Mesendoderm (in vitro differentiated cells): ENCODE measurements at places on chromosomes 16 and 17.
A peak's percentile ranks its signal among the peaks of the same experiment; 100 is the strongest.

- no peak for DNase-seq
Observed at GRCh38 chr16:57647136-57647875, 18.9 kb downstream of the ADGRG1 start.

- no peak for DNase-seq
Observed at GRCh38 chr16:78155791-78156345, 56.4 kb downstream of the WWOX start.

DNA sequence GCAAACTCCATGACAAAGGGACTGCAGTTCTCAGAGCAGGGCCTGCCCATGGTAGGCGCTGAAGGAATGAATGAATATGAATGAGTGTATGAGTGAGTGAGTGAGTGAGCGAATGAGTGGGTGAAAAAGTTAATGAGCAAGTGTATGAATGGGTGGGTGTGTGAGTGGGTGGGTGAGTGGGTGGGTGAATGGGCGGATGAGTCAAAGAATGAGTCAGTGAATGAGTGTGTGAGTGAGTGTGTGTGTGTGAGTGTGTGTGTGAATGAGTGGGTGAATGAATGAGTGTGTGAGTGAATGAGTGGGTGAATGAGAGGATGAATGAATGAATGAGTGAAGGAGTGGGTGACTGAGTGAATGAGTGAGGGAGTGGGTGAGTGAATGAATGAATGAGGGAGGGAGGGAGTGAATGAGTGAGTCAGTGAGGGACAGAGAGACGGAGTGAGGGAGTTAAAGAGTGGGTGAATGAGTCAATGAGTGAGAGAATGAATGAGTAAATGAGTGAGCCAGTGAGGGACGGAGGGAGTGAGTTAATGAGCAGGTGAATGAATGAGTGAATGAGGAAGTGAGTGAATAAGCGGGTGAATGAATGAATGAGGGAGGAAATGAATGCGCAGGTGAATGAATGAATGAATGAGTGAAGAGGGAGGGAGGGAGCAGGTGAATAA is 11.1 kb upstream of the CHMP6 start:
- peak; percentile 38 for DNase-seq

GRCh38 chr16:27531826-27532800 is 17.6 kb downstream of the GTF3C1 start:
- no peak for DNase-seq

DNA sequence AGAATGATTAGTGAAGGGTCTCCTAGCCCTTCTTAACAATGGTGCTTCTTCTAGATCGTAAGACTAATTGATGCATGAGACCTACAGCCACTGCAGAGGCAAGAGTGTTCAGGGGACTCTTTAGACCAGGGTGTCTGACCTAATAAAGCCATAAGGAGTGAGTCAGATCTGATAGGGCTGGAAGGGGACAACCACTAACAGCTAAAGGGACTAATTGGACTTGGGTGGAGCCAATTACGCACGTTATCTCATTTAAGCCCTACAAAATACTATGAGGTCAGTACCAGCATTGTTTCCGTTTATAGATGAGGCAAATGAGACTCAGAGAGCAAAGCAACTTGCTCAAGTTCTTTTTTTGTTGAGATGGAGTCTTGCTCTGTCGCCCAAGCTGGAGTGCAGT is 14.5 kb upstream of the RNF222 start:
- DNase-seq = no peak

DNA sequence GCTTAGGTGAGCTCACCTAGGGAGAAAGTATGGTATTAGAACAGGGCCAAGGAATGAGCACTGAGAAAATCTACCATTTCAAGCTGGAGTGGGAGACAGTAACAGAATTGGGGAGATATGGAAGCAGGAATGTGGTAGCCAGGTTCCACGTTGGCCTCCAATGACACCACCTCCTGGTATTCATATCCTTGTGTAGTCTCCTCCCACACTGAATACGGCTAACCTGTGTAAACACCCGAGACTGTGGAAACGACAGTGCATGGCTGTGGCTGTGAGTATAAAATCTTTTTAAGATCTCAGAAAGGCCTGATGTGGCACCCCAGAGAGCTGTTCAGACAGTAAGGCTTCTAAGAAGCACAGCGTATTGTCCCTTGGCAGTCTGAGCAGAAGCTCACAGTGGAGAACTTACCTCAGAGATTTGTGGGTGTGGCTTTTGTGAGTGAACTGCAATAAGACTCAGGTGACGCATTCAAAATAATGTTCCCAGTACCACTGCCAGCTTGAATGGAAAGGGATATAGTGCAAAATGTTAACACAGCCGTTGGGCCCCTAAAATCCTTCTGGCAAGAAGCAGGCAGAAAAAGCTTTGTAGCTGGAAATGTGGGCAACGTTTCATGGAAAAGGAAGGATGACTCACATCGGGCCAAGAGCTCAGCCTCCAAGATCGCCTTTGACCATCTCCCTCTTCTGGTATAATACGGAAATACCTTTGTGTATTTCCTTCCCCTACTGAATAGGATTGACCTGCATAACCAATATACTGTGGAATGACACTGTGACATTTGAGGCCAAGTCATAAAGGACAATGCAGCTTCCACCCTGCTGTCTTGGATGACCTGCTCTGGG is 14.4 kb downstream of the SDR42E1 start:
- peak; percentile 75 for DNase-seq

- DNase-seq = peak; percentile 79
Observed at GRCh38 chr16:87570938-87571867, 31.1 kb upstream of the JPH3 start.

DNA sequence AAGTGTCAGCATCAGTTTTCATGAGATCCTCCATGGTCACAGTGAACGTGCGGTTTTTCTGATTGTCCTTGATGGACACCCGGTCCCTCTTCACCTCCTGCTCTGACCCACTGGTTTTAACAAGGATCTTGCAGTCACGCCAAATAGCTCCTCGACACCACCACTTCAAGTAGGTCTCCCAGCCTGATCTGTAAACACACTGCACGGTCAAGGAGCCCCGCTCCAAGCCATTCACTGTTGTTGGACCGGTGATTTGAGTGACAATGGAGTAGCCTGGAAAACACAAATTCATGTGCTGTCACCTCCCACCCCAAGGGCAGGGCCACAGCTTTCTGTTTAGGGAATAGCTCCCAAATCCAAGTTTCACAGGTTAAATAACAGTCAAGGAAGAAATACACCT is 8.2 kb downstream of the CD300LF start:
- no peak for DNase-seq

GRCh38 chr17:47315451-47316266 is 8.1 kb upstream of the EFCAB13 start:
- DNase-seq = peak; percentile 69
